Chondrocyte (in vitro differentiated cells): ENCODE measurements at places on chromosomes 1 and 21.

DNA sequence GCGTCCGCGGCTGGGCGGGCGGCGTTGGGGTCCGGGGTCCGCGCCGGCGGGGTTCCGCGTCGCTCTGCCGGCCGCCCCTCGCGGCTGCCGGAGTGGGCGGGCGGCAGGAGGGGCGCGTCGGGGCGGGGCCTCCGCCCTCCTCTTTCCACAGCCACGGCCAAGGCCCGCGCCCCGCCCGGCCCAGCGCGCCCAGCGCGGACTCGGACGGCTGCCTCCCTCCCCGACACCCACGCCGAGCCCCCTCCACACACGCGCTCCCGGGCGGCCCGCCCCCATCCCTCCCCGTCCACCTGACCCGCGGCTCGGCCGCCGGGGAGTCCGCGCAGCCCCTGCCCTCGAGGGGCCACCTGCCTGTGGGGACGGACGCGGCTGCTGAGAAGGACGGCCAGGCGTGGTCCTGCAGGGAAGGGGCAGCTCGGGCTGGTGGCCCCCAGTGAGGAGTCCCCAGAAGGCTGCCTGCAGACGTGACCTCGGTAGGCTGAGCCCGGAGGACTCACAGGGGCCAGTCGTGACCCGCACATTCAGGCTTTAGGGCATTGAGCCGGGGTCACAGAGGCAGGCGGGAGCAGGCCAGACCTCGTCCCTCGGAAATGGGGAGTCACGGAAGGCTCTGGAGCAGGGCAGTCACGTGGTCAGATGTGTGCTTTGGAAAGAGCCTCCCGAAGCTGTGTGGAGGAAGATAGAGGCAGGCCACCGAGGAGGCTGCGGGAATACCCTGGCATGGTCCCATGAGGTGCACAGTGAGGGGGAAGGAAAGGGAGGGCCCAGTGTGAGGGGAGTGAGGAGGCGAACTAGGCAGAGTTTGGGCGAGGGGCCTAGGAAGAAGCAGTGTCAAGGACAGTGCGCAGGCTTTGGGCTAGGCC lies at the start of gene COL8A2:
TSS of gene COL8A2 (minus strand) at position 94 of the 863 bp plus-strand sequence. CDS start 24,980 bp downstream, outside the sequence.
- DNase-seq = no peak

DNA sequence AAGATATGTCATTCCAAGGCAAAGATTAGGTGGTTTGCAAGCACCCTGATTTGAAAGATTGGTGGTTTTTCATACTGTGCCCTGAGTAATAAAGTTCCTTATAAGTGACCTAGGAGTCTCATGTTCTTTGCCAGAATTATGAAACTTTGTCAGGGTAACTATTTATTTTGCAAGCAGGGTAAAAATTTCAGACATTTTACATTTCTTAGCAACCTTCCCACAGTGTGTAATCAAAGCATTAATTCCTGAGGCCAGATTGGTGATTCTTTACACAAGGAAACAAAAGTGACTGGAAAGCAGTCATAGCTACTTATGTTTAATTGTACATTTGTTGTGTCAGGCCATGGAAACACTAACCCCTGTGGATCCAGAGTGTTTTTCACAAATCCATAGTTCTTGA lies 998.0 kb upstream of the B3GALT2 start:
- DNase-seq = no peak

DNA sequence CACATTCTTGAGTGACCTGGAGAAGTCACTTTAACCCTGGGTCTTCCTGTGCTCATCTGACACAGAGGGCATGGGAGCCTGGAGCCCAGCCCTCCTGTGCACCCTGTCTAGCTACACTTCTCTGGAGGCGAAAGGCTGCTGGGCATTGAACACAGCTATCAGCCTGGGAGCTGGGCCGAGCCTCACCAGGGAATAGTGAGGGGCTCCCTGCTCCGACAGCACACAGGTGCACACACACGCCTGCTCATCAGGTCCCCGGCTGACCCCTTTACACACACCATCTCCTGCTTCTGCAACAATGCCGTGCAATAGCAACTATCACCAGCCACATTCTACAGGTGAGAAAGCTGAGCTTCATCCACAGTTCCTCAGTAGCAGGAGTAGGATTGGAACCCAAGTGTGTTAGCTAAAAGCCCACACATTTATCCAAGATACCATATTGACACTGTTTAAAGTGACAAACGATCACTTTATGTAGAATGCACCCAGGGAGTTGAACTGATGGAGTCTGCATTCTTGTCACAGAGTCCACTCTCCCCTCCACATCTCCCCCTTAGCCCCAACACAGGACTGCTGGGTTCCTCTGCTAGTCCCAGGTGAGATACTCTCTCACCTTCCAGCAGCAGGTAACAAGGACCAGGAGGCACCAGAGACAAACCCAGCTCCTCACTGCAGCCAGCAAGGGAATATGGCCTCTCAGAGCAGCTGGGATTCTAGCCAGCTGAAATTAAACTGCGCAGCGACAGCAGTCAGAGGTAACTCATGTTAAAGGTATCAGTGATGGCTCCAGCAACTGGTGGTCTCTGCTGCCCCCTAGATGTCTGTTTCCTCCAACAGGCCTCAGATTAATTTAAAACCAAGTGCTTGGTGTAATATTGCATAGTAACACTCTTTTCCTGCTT lies 18.3 kb upstream of the CAPN8 start:
- DNase-seq = no peak

- no peak for DNase-seq
Measured at GRCh38 chr1:107940701-107941100, 24.3 kb downstream of the VAV3 start.

DNA sequence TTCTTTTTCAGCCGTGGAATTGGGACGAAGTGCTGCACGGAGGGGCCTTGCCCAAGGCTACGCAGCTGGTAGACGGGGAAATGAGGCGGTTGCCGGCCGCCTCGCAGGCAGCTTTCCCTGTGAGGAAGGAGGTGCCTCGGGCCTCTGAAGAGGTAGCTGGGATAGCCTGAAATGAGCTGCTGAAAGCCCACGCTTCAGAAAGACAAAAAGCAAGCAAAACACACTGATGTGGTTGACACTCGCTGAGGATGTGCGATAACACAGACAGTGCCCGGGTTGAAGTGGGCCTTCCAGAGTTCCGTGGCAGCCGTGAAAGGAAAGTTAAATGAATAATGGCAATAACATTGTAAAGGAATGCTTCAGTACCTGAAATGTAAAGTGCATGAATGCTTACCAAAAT lies 47.2 kb downstream of the S1PR1 start:
- no peak for DNase-seq

GRCh38 chr1:115220340-115221270 lies 117.4 kb downstream of the NGF start:
- no peak for DNase-seq

- DNase-seq = no peak
Measured at GRCh38 chr1:84083307-84083706, 60.8 kb upstream of the PRKACB start.

- no peak for DNase-seq
Measured at GRCh38 chr1:198929961-198930599, 291.2 kb downstream of the PTPRC start.

- no peak for DNase-seq
Measured at GRCh38 chr1:115463347-115463746, 125.3 kb upstream of the NGF start.

DNA sequence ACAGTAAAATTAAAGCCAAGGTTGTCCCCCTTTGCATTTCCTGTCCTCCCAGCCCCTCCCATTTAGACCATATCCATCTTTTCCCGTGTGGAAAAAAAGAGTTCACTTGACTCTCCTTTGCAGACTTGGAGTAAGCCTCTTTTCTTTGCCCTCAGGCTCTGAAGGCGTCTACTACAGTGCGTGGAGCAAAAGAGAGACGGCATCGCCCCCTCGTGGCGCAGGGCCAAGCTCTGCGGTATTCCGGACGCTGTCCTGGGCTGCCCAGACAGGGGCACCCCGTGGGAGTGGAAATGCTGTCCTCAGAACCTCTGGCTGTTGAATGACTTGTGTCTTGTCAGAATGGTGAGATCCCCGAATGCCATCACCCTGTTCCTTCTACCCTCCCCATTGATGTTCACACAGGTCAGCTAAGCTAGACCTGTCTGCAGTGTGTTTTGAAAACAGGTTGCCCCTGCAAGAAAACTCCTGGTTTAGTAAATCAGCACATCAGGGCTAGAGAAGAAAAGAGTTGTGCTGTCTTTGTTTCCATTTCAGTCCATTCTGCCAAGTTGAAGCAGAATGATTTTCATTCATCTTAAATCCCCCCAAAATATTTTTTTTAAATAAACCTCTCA lies 12.3 kb upstream of the GJA8 start:
- no peak for DNase-seq

DNA sequence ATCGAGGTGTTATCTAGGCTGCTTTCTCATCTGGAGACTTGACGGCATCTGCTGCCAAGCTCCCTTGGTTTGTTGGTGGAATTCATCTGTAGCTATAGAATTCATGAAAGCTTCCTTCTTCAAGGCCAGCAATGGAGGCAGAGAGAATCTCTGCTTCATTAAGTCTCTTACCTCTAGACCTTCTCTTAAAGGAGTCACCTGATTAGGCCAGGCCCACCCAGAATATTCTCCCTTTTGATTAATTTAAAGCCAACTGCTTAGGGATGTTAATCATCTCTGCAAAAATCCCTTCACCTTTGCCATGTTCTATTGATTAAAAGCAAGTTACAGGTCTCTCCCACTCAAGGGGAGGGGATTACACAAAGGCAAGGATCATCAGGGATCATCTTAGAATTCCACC lies 5.3 kb upstream of the NCF2 start:
- no peak for DNase-seq

DNA sequence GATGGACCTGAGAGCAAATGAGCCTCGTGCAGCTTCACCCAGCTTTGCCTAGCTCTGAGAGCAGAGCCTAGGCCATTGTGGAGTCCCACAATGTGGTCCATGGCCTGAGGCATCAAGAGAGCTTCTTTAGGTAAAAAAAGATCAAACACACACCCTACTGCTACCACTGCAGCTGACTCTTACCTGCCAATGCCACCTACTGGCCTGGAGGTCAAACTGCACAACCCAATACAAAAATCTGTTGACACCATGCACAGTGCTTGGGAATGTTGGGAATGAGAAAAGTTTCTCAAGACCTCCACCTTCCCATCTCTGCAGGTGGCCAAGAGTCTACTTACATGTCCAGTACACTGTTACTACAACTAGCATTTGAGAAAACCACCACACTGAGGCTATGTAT lies 60.6 kb downstream of the UCHL5 start:
- no peak for DNase-seq

DNA sequence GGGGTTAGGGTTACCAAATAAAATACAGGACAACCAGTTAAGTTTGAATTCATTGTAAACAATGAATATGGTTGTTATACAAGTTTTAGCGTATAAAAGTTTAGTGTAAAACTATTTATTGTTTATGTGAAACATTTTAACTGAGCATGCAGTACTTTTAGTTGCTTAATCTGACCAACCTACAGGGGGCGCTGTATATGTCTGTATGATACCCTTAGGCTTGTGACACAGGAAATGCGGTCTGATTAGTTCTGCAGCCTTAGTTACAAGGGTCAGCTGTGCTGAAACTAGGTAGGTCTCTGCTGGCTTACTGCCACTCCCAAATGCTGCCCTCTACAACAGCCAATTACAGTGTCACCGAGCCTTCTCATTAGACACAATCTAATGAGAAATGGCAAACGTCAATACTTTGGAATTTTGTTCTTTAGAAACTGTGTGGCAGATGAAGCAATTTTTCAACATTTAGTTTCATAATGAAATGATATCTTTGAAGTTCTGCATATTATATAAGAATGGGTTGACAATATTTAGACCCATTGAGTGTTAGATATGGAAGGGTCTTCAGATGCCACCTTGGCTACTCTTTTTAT lies 56.2 kb downstream of the NTNG1 start:
- no peak for DNase-seq

- DNase-seq = no peak
Measured at GRCh38 chr1:171352554-171352953, 38.6 kb downstream of the FMO4 start.

DNA sequence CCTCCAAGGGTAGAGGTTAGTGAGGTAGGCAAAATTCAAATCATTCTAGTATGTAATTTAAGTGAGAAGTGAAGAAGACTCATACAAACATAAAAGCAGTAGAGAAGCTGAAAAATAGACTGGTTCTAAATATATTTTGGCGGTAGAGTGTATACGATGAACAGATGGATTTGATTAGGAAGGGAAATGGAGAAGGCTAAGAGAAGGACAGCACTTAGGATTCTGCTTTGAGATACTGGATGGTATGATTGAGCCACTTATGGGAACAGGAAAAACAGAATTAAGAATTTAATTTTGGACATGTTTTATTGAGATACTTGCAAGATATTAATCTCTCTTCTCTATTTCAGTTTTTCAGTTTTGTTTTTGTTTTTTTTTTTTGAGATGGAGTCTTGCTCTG lies 60.1 kb downstream of the EPB41 start:
- no peak for DNase-seq

DNA sequence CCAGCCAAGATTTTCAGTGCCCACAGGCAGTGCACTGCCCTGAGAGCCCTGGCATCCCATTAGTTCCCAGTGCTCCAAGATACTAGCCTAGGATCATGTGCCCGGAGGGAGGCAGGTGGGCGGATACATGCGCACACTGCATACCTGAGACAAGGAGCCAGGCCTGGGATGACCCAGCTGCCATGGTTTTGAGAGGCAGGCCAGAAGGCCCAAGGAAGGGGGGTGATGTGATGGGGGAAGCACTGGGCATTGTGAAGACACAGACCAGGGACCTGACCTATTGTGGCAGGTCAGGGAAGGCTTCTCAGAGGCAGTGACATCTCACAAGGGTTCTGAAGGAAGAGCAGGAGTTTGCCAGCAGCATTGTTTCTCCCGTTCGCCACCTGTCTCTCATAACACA lies 3.6 kb downstream of the ZC3H12A start:
- no peak for DNase-seq

DNA sequence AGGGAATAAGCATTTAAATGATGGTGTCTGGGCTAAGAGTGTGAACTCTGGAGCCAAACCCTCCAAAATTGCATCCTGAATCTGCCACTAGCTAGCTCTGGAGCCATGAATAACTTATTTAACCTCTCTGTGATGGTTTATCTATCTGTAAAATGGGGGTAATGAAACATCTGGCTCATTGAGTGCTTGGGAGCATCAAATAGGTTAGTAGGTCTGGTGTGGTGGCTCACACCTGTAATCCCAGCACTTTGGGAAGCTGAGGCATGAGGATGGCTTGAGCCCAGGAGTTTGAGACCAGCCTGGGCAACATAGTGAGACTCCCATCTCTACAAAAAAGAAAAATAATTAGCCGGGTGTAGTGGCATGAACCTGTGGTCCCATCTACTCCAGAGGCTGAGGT lies 42.8 kb downstream of the KIF1B start:
- DNase-seq = no peak

DNA sequence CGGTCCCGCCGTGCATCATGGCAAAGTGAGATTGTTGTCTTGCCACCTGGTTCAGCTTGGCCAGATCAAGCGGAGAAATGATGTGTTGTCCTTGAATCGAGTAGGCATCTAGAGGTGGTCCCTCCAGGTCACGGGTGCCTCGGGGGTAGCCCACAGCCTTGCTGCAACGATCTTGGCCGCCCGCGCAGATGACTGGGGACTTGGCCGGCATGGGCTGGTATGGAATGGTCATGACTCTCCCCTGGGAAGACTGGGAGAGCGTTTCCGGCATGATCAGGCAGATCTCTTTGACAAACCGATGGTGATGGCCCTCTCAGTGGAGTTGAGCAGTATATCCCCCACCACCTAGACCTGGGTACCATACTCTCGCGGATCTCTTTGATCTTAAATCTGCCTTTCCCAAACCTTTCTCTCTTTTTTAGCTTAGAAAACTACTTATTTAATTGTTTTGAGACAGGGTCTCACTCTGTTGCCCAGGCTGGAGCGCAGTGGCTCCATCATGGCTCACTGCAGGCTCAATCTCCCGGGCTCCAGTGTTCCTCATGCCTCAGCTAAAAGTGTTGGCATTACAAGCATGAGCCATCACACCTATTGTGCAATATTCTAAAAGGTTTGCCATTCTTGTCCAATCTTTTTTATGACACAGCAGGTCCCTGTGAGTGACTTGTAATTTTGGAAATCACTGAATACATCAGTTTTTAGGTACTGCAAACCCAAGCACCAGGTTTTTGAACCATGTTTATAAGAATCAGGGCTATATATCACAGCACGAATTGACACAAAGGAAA lies 9.4 kb upstream of the ELAPOR1 start:
- DNase-seq = no peak
